ENCODE measurements at places on chromosomes 6 and 20.

DNA sequence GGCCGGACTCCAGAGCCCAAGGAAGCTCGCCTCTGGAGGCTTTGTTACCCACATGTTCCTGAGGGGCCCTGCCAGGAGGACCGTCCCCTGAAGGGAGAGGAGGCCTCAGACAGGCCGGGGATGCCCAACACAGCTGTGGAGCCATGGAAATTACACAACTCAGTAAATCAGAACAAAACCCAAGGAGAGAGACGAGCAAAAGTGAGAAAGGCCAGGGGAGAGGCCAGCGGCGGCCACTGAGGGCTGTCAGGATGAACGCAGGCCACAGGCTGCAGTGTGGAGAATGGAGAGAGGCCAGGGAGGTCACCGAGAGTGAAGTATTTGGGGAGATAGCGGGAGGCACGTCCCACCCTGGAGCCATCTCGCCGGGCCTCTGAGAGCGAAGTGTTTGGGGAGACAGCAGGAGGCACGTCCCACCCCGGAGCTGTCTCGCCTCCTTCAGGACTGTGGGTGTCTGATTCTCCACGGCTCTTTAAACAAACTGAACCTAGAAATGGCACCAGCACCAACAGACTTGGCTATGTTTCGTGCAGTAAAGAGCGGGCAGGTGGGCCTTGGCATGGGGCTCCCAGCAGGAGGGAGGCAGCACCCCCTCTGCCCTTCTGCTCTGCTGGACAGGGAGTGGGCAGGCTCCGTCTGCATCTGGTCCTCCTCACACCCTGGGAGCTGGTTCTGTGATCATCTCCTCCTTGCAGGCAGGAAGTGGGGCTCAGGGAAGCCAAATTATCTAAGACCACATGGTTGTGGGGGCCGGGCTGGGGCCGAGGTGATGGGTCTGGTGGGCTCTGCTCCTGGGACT is 91.0 kb downstream of the YTHDF1 start:
- no peak for DNase-seq

DNA sequence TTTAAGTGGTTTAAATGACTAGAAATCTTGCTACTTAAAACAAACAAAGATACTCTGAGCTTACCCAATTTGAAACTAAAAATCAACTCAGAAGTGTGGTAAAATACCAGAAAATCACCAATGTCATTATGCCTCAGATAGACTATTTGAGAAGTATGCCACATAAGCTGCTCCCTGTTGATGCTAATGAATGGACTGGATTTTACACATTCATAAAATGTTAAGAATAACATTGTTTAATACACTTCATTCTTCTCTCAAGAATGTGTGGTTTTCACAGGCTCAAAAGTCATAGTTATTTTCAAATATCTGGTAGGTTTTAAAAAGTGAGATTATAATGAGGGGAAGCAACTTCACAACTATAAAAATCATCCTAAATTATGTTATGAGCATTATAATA is 170.6 kb downstream of the TASP1 start:
- DNase-seq = no peak

GRCh38 chr20:25040438-25040831 is 17.5 kb downstream of the ACSS1 start:
- no peak for DNase-seq

GRCh38 chr6:136696238-136696637 is 96.0 kb downstream of the MAP3K5 start:
- no peak for DNase-seq

- DNase-seq = no peak
These were observed 97.9 kb downstream of the ZDHHC14 start for GRCh38 chr6:157478926-157479325.

GRCh38 chr6:131523988-131524673 is 48.9 kb upstream of the ARG1 start:
- DNase-seq = no peak

- peak; percentile 67 for DNase-seq
These were observed 8.5 kb downstream of the TMEM242 start for GRCh38 chr6:157314705-157315321.

- no peak for DNase-seq
These were observed 72.7 kb downstream of the TRAM2 start for GRCh38 chr6:52503851-52504781.

DNA sequence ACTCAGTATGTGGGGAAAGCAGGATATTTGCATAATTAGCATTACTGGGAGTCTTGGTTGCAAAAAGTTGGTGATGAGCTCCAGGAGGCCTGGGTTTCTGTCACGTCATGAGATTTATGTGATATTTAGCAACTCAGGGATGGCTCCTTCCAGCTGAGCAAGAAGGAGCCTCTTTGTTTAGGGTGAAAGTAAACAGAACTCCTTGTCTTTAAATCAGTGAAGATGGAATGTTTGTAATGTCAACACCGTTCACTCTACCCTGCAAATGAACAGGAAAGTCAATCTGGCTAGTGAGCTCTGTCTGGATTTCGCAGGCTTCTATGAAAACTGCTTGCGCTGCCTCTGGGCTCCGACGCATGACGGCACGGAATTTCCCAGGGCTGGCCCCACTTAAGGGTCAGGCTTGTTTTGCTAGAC is 86.9 kb downstream of the PXDC1 start:
- no peak for DNase-seq

- DNase-seq = no peak
These were observed 69.6 kb downstream of the DNAH8 start for GRCh38 chr6:38784506-38785235.

DNA sequence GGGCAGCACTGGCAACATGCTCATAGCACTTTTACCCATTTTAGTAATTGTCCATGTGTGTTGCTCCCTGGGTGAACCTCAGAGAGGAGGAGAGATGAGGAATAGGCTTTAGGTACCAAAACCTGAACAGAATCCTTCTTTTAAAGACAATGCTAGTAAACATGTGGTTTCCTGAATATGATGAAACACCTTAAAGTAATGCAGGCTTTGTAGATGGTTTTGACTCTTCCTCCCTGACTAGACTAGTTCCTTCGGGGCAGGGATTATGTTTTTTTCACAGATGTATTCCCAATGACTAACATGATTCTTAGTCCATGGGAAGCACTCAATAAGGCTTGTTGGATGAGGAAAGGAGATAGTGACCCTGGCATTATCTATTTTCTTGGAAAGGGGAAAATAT is 367.6 kb upstream of the JAG1 start:
- no peak for DNase-seq

- no peak for DNase-seq
These were observed 87.3 kb downstream of the TOX2 start for GRCh38 chr20:44001667-44002596.

- DNase-seq = no peak
These were observed 34.8 kb downstream of the NR2E1 start for GRCh38 chr6:108200631-108201030.

- DNase-seq = peak; percentile 2
These were observed 53.5 kb upstream of the LRFN2 start for GRCh38 chr6:40640599-40641227.

DNA sequence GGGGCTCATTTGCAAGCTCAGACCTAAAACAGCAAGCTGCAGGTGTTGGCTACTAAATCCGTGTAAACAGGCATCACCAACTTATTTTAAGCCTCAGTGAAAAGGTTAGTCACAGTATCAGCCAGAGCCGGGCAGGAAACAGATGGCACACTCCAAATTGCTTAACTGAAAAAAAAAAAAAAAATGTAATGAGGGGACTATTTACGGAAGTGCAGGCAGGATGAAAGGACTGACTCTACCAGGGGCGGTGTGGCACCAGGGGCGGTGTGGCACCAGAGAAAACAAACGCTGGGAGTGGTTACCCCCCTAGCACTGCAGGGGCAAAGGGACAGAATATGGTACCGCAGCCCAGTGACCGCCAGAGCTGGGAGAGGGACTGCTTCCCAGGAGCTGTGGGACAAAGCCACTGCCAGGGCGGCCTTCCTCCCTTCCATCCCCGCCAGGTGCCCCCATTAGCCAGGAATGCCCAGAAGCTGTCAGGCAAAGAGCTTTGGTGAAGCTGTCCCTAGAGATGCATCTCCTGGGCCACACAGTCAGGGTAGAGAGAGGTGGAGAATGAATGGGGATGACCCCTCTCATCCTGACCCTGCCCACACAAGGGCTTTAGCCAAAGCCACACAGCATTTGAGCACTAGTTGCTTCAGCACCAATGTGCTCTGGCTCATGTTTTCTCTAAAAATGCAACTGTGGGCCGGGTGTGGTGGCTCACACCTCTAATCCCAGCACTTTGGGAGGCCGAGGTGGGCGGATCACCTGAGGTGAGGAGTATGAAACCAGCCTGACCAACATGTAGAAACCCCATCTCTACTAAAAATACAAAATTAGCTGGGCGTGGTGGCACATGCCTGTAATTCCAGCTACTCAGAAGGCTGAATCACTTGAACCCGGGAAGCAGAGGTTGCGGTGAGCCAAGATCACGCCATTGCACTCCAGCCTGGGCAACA is 39.6 kb upstream of the GFOD1 start:
- DNase-seq = no peak
